ENCODE measurements at places on chromosomes 3 and 15.
A peak's percentile ranks its signal among the peaks of the same experiment; 100 is the strongest.

GRCh38 chr15:78301326-78301725 lies 1.9 kb upstream of the SKIC8 start:
- no peaks in the 10 kb centered on the region for H3K36me3 ChIP-seq
- no peak for DNase-seq
- no peaks in the 10 kb centered on the region for H3K27me3 ChIP-seq
- H3K4me1 ChIP-seq, result peaks cover 14% of the 10 kb centered on the region
- H3K27ac ChIP-seq, result no peak overlapping the region

DNA sequence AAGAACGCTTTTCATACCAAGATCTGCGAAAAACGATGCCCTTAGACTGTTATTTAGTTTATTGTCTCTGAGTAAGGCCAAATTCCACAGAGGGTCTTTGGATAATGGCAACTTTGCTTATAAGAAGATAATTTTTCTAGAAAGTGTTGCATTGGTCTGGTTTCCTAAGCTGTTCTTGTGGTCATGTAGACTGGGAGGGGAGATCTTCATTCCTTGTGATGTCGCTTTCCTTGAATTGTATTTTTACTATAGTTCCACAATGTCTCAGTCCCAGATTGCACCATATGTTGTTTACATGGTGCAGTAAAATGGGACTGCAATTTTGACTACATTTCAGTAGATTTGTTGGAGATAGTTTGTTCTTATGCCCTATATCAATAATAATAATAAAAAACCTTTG lies 28.8 kb upstream of the ST3GAL6 start:
- peaks cover 17% of the 10 kb centered on the region for H3K27me3 ChIP-seq
- H3K4me1 ChIP-seq, result peaks cover 14% of the 10 kb centered on the region
- H3K4me3 ChIP-seq, result no peak overlapping the region
- no peak for DNase-seq
- H3K27ac ChIP-seq, result no peak overlapping the region

DNA sequence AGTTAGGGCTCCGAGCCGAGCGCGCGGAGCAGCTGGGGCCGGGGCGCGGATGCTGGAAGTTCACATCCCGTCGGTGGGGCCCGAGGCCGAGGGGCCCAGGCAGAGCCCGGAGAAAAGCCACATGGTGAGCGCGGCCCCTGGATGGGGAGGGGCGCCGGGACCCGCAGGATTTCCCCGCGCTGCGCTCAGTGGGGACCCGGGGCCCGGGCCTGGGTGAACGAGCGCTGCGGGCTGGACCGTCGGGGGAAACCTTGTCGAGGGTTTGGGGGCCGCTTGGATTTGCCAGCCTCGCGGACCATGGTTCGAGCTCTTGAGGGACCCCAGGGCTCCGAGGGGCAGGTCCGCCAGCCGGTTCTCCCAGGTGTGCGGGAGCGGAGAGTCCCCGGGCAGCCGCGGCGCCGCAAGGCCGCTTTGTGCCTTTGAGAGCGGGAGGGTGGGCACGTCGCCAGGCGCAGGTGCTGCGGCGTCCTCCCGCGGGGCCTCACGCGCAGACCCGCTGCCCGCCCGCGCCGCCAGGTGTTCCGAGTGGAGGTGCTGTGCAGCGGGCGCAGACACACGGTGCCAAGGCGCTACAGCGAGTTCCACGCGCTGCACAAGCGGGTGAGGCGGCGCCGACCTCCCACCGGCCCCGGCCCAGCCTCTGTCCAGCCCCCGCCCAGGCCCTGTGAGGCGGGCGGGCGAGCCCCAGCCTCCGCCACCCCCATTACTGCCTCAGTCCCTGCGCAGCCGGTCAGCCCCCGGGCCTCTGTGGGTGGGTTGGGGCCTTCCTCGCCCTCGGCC lies at the start of gene SNX22:
TSS of gene SNX22 (plus strand) at position 5 of the 780 bp plus-strand sequence. CDS start at position 50, 45 bp downstream.
- peaks cover 12% of the 10 kb centered on the region for H3K27me3 ChIP-seq
- peaks cover 35% of the 10 kb centered on the region for H3K4me1 ChIP-seq
- no peak within 1 kb of the TSS for H3K27ac ChIP-seq
- peak; percentile 62 for DNase-seq
- peak within 1 kb of the TSS; percentile 41 for H3K4me3 ChIP-seq
- H3K36me3 ChIP-seq, result peaks cover 25% of the 10 kb centered on the region

DNA sequence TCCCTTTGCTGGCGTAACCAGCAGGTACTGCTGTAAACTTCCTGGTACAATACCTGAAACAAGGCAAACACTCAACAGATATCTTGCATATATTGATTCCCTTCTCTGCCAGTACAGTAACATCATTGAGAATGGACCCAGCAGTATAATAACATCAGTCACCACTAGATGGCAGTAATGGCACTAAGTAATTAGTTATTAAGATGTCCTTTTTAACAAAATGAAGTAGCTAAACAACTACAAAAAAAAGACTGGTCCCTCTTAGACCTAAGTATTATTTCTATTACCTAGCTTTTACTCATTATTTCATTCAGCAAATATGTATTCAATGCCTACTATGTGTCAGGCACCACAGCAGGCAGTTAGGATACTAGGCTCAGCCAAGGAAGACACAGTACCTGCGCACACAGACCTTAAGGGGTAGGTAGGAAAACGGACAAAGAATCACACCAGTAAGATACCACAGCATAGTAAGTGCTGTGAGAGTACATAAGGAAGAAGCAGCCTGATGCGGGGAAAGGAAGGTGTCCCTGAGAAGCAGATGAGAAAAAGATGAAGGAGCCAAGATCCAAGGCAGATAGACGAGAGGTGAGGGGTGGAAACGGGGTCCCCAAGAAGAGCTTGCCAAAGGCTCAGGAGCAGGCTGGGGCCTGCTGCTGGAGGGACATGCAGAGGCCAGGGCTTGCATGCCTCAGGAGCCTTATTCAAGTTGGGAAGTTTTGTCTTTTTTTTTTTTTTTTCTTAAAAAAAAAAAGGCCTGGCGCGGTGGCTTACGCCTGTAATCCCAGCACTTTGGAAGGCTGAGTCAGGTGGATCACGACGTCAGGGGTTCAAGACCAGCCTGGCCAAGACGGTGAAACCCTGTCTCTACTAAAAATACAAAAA lies 102.7 kb upstream of the CHD2 start:
- H3K27me3 ChIP-seq, result no peaks in the 10 kb centered on the region
- no peak overlapping the region for H3K27ac ChIP-seq
- no peaks in the 10 kb centered on the region for H3K36me3 ChIP-seq
- H3K4me1 ChIP-seq, result no peaks in the 10 kb centered on the region
- no peak overlapping the region for H3K4me3 ChIP-seq

DNA sequence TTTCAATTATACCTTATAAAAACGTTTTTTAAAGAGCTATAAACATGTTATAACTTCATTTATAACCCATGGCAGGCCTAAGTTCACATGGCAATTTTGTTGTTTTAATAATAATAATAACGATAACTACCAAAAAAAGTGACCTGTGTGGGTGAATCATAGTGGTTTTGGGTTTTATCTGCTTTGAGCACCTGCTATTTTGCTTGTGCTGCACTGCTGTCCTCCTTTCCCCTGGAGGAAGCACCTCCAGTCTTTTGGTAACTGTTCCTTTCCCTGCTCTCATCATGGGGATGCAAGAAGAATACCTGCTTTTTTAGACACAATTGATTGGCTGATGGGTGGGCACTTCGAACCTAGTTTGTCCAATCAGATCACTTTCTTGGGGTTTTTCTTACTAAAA lies 388.0 kb upstream of the TBL1XR1 start:
- peaks cover 2% of the 10 kb centered on the region for H3K4me1 ChIP-seq
- no peak overlapping the region for H3K27ac ChIP-seq
- no peak overlapping the region for H3K4me3 ChIP-seq

GRCh38 chr3:155282385-155283091 lies 10.9 kb downstream of the STRIT1 start:
- no peak overlapping the region for H3K4me3 ChIP-seq
- no peaks in the 10 kb centered on the region for H3K27me3 ChIP-seq
- H3K36me3 ChIP-seq, result no peaks in the 10 kb centered on the region
- H3K4me1 ChIP-seq, result no peaks in the 10 kb centered on the region

Measured in natural killer cell (primary cell).